Fibroblast of upper back skin (primary cell): ENCODE measurements at places on chromosomes 3 and 15.

- no peak for DNase-seq
Observed at GRCh38 chr3:80234706-80235105, 466.9 kb upstream of the ROBO1 start.

GRCh38 chr15:76105391-76105790 is 45.6 kb downstream of the TMEM266 start:
- DNase-seq: no peak

- no peak for DNase-seq
Observed at GRCh38 chr3:20916951-20917606, 731.1 kb upstream of the SGO1 start.

DNA sequence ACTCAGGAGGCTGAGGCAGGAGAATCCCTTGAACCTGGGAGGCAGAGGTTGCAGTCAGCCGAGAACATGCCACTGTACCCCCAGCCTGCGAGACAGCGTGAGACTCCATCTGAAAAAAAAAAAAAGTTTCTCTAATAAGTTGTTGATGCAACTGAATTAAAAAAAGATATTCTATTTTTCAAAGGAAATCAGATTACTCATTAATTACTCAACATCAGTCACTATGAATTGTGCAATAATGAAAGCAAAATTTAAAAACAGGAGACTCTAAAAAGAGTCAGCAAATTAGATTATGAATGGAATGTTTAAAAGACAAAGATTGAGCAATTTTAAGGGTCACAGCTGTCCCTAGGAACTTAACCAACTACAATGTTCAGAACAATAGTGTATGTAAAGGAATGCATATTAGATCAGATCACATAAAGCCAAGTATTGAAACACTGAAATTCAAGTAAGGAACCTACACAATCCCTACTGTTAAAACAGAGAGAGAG is 60.2 kb upstream of the SLC4A7 start:
- DNase-seq: peak; percentile 86

- DNase-seq: peak; percentile 40
Observed at GRCh38 chr3:79039192-79039591, 728.6 kb downstream of the ROBO1 start.

GRCh38 chr15:67126551-67127330 is 61.3 kb downstream of the SMAD3 start:
- DNase-seq: no peak

GRCh38 chr3:4011166-4011565 is 211.9 kb downstream of the LRRN1 start:
- no peak for DNase-seq

DNA sequence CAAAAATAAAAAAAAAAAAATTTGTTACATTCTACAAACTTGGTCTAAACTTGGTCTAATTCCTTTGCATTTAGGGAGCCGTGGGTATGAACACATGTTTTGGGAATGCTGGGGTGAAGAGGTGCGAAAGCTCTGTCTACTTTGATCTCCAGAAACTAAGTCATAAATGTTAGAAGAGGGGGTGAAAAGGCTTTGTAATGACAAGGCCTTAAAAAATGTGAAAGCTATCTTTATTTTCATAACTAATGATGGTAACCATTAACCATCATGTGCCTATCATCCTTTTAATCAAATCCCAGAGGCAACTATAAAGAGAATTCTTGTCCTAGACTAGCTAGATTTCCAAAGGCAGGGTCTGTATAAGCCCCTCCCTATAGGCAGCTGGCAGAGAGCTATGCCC is 60.9 kb downstream of the PRICKLE2 start:
- DNase-seq: no peak

DNA sequence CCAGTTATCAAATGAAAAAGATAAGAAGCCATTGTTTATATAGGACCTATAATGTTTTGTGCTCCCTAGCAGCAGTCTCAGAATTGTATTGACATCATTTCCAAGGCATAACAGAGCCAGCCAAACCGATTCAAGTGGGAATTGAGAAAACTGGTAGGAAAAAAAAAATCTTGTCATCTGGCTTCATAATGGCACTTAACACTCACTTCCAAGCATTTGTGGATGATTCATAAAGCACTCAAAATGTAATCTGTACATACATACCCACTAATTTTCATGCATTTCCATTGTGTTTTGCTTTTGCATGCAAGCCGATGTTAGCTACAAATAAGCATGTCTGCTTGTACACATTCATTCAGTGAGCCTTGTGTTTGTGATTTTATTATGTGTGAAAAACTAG is 18.6 kb upstream of the TRPC1 start:
- DNase-seq: no peak

GRCh38 chr3:158167737-158168557 is 58.1 kb downstream of the RSRC1 start:
- DNase-seq: peak; percentile 97

DNA sequence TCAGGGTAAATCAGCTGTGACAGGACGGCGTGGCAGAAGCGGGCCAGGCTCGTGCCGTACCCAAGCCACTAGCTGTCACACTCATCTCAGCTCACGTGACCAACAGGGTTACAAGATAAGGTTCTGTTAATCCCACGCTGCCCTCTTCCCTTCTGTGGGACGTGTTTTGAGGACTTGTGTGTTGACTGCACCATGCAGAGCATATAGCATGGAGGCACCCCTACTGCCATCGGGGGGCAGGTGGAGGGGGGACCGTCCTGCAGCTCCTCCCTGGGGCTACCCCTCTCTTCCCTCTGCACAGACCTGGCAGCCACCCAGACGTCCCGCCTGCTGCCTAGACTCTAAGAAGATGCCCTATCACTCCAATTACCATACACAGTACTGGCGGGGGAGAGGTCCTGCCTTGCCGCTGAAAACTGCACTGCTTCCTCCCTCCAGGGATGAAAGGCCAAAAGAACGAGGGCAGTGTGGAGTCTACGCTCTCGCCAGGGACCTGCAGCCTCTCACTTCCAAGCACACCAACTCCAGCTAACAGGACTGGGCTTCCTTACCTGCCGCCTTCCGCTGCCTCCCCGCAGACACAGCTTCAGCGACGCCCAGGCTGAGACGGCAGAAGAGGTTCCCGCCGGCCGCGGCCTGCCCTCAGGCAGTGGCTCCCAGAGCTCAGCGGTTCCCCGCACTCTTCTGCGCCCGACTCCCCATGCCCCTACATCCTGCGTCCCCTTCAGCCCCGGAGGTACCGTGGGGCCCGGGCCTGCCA is at the start of gene TNK2:
Gene TNK2, minus strand, starts transcription at position 618 of the 760 bp plus-strand sequence. CDS start 19,963 bp downstream, outside the sequence.
- no peak for DNase-seq

DNA sequence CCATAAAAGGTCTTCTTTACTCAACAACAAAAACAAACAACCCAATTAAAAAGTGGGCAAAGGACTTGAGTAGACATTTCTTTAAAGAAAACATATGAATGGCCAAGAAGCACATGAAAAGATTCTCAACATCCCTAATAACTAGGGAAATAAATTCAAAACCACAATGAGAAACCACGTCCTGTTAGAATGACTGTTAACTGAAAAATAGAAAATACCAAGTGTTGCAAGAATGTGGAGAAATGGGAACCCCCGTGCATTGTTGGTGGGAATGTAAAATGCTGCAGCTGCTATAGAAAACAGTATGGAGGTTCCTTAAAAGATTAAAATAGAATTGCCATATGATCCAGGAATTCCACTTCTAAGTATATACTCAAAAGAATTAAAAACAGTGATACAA is 34.8 kb downstream of the NMNAT3 start:
- DNase-seq: peak; percentile 4

GRCh38 chr15:81776976-81777375 is 268.8 kb downstream of the MEX3B start:
- DNase-seq: no peak

DNA sequence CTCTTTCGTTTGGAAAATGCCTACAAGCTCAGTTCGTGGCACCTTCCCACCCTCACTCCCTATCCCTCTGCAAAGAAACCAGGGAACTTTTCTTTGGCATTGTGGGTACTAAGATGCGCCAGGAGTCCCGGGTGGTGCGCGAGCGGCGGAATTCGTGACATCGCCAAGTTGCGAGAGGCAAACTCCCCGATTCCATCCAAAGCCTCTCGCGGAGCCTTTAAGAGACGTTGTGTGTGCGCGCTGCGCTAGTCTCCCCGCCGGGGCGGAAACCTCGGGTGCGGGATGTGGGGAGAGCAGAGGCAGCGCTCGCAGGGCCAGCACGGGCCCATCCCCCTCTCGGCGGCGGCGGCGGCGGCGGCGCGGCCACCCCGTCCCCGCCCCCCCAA is 443 bp upstream of the NR2F2 start:
- peak; percentile 85 for DNase-seq

GRCh38 chr3:13407926-13408325 is 12.2 kb downstream of the NUP210 start:
- no peak for DNase-seq

- DNase-seq: peak; percentile 76
Observed at GRCh38 chr3:66486202-66486601, 14.6 kb downstream of the LRIG1 start.

DNA sequence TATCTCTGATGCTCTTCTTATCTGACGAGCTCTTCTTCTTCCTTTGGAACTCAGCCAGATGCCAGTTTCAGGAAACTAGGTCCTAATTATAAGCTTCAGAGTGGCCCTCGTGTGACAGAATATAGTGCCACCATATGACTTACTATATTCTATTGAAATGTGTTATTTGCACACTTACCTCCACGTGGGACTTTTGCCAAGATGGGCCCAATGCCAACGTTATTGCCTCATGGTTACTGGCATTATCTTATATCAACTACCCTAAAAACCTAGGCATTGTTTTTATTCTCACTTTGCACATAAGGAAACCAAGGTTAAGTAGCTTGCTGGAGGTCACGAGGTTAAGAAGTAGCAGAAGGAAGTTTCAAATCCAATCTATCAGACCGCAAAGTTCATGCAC is 71.3 kb upstream of the SLCO3A1 start:
- no peak for DNase-seq

- DNase-seq: no peak
Observed at GRCh38 chr15:67783303-67783702, 42.0 kb upstream of the SKOR1 start.

DNA sequence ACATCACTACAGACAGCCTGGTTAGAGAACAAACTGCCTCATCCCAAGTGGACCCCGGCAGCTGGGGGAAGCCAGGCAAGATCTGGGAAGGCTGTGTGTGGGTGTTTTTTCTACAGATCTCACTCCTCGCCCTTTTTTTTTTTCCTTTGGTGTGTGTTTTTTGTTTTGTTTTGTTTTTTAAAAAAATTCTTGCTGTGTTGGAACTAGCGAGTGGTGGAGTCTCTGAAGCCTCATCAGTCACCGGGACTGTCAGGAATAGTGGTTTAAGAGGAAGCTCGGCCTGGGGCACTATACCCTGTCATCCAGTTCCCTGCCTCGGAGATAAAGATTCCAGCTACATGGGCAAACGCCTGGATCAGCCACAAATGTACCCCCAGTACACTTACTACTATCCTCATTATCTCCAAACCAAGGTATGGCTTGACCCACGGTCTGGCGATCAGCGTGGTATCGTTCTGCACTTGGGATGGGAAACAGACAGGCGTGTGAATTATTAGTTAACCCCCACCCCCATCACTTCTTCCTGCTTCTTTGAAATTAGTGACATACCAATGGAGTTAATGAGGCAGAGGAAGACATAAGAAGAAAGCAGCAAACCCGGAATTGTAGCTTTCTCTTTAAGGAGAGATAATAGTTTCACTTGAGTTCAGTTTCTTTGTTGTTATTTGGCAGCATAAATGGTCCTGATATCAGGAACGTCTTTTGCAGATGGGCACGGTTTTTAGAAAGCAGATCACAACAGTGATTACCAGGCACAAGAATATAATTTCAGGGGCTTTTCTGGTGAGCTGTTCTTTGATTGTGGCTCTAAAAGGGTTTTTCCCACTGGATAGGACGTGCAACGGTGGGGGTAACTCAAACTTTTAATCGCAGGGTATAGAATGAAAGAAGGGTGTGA is 722 bp downstream of the RBMS3 start:
- DNase-seq: peak; percentile 40

GRCh38 chr15:76440441-76440840 is 103.9 kb downstream of the ISL2 start:
- DNase-seq: no peak

- DNase-seq: peak; percentile 2
Observed at GRCh38 chr15:76299786-76300185, 11.5 kb downstream of the ETFA start.

GRCh38 chr15:58136731-58137130 is 1.4 kb upstream of the AQP9 start:
- DNase-seq: peak; percentile 13

GRCh38 chr15:49036650-49037545 is 9.3 kb downstream of the SECISBP2L start:
- peak; percentile 85 for DNase-seq

- peak; percentile 65 for DNase-seq
Observed at GRCh38 chr15:80483725-80484161, 79.6 kb downstream of the ARNT2 start.

DNA sequence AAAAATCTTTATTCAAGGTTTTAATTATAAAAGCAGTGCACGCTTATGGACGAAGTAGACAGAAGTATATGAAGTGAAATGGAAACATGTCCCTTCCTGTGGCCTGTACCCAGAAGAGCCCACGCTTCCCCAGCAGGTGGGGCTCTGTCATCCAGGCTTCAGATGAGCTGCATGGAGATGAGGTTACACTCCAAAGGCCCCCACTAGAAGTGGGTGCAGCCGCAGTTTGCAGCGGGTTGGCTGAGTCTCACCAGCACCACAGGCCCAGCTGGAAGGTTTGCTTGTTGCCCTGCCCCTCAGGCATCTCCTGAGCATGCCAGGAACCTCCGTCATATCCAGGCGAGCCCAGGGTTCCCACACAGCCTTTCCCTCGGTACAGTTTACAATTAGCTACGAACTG is 33.1 kb downstream of the PRR20G start:
- DNase-seq: no peak

DNA sequence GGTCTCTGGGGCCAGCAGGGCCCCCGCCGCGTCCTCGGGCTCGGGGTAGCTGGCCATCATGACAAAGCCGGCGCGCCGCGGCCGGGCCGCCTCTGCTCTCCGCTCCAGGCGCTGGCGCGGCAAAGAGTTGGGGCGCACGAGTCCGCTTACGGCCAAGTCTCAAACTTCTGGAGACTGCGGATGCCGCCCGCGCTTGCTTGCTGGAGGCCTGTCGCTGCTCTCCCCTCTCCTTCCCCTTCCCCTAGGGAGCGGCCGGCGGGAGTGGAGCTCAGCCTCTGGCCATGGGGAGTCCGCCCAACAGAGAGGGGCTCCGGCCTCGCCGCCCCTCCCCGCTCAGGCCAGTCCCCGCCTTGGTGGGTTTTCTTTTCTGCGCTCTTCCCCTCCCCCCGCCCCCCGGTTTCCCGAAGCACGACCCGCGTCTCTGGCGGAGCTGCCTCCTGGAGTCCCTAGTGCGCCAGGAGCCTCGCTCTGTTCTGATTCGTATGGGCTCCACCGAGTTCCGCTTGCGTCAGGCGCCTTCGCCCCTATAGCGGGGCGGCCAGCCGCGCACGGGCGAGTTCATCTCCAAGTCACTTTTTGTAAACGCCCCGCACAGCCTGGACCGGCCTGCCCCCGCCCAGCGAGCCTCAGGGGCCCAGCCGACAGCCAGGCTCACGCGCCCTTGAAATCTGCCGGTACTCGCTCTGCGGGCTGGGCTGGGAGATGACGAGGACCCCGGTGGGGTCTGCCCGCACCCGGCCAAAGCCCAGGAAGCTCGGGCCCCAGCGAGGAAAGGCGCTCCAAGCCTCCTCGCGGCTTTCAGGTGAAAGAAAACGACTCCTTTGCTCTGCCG is at the start of the genes FOXL2 and FOXL2NB:
Gene FOXL2, minus strand, starts transcription at position 475 of the 832 bp plus-strand sequence. Its CDS starts 415 bp downstream, at position 60.
Gene FOXL2NB, plus strand, starts transcription at position 555 of the 832 bp plus-strand sequence. Its CDS starts 148 bp downstream, at position 703.
- peak; percentile 84 for DNase-seq
